ENCODE measurements at places on chromosomes 7 and 10. TPM values are rescaled to one million over a fixed set of nuclear protein-coding genes. Genes with fewer than 3 reads are reported as not detected.

Gene LOXL4
- 0.21 TPM for total RNA-seq

Gene OR6B1
- not detected for total RNA-seq

Gene GPC2
- total RNA-seq: 63.0 TPM

Gene SLC26A4
- total RNA-seq: 0.09 TPM

Gene TCAF2
- total RNA-seq: 0.21 TPM

Gene SORBS1
- 39.9 TPM for total RNA-seq

DNA sequence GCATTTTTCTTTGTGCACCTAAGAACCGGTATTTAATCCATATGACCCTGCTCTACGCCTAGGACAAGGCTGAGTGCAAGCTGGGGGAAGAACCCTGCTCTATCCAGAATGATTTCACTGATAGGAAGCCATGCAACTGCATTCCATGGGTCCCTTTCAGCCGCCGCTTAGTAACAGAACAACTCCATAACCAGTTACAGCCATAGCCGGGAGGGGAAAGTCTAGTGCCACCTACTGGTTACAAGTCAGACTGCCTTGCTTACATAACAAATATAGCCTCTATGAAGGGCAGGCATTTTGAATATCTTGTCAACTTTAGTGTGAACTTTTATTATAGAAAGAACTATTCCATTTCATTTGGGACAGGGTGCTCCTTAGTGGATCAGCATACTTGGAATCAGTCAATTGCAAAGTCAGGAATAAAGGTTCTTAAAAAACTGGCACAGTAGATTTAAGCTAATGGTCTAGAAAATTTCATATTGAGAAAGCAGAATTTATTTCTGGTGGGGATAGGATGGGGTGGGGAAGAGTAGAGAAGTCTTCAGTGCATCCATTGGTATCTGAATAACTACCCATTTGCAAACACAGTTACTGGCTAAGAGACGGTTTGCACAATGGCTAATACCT, 521.7 kb downstream of the ADRA2A start:
- peak; percentile 65 for DNase-seq
- H3K4me1 ChIP-seq: peaks cover 17% of the 10 kb centered on the region
- H3K27ac ChIP-seq: no peak overlapping the region
- H3K4me3 ChIP-seq: no peak overlapping the region
- no peaks in the 10 kb centered on the region for H3K27me3 ChIP-seq

DNA sequence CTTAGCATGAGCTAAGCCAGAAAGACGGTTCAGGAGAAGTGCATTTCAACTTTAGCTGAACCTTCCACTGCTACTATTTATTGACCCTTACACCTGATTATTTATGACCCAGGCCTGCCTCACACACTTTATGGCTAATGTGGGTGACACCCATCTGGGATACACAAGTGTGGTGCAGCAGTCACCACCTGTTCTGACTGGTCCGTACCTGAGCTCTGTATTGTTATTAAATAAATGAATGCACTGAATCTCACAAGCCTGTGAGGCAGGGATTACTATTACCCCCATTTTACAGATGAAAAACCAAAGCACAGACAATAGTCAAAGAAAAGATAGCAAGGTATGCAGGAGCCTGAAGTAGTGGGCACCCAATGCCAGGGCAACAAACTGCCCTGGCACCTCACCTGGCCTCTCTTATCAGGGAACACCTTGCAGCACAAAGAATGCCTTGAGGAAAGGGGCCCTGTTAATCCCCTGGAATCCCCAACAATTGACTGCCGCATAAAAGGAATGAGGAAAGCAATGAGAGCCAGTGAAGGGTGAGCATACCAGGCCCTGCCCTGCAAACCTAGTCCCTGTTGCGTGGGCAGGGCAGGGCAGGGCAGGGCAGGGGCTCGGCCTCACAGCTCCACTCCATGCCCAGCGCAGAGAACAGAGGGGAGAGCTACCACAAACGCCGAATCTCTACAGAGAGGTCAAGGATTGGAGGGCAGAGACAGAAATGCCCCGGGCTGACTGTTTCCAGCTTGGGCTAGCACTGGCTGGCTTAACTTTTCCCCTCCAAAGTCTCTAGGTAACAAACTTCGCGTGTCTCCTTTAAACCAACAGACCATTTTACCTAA, 1.3 kb downstream of the ANXA11 start:
- peak overlapping the region; percentile 86 for H3K4me3 ChIP-seq
- DNase-seq: peak; percentile 24
- H3K27ac ChIP-seq: peak overlapping the region; percentile 94
- H3K4me1 ChIP-seq: peaks cover 66% of the 10 kb centered on the region
- no peaks in the 10 kb centered on the region for H3K36me3 ChIP-seq
- peaks cover 9% of the 10 kb centered on the region for H3K27me3 ChIP-seq

DNA sequence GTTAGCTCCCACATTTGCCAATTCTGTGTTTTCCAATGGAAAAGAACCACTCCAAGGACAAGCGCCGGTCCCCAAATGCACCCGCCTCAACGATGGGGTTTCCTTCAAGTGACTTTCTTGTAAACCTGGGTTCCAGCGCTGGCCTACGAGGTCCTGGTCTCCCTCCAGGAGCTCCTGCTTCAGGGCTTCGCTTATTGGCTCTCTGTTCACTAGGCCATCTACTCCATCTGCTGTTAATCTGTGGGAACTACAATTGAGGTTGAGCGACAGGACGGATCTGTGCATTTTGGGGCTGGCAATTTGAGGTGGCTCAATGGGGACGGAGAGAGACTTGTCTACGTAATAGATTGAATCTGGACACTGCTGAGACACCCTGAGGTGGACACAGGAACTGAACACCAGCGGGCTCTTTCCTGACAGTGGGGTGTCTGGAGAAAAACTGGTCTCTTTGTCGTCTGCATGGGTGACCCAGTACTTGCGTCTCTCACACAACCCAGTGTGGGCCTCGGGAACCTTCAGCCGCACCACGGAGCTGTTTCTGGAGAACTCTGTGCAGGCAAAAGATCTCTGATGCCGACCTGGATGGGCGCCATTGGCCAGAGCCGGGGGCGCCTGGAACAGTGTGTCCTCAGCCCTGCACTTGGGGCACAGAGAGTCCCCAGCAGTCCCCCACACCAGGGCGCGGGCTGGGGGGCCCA, 115.9 kb upstream of the ADAM12 start:
- peak; percentile 48 for DNase-seq
- no peaks in the 10 kb centered on the region for H3K36me3 ChIP-seq
- no peaks in the 10 kb centered on the region for H3K4me1 ChIP-seq
- H3K4me3 ChIP-seq: no peak overlapping the region

DNA sequence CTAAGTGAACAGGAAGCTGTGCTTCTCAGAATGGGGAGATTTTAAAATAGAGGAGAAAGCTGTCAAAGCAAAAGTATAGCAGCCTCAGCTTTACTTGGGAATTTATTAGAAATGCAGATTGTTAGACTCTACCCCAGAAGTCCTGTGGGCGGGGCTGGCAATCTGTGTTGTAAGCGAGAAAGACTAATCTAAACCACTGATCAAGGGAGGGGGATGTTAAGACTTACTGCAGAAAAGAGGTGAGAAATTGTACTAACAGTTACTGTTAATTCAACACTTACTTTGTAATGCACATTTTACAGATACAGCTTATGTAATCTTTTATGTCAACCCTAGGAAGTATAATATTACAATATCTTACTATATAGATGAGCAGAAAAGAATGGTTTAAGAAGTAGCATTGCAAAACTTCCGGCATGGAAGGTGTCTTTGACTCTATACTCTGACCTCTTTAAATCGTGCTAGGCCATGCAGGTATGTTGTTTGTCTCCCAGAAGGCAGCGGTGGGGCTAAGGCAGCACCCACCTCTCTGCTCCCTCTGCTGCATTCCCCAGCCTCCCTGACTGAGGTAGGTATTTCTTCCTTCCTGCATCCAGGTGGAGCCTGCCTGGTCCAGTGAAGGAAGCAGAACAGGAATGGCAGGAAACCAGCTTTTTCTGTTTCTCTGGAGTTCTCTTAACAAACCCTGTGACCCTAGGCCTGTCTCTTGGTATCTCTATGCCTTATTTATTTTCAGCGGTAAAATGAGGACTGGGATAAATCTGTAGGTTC, 462.2 kb downstream of the AUTS2 start:
- DNase-seq: peak; percentile 23
- no peaks in the 10 kb centered on the region for H3K27me3 ChIP-seq
- peaks cover 13% of the 10 kb centered on the region for H3K4me1 ChIP-seq
- no peaks in the 10 kb centered on the region for H3K36me3 ChIP-seq
- H3K27ac ChIP-seq: no peak overlapping the region
- no peak overlapping the region for H3K4me3 ChIP-seq

- no peak for DNase-seq
Observed at GRCh38 chr7:157279741-157280215, 57.0 kb upstream of the DNAJB6 start.

GRCh38 chr10:26780793-26781601, 79.8 kb downstream of the ABI1 start:
- DNase-seq: no peak
- H3K4me1 ChIP-seq: peaks cover 46% of the 10 kb centered on the region
- H3K27ac ChIP-seq: peak overlapping the region; percentile 89
- no peaks in the 10 kb centered on the region for H3K27me3 ChIP-seq

GRCh38 chr7:49530481-49530880, 243.0 kb upstream of the VWC2 start:
- H3K4me3 ChIP-seq: no peak overlapping the region
- no peak overlapping the region for H3K27ac ChIP-seq
- peaks cover 4% of the 10 kb centered on the region for H3K4me1 ChIP-seq

- no peak overlapping the region for H3K27ac ChIP-seq
- no peaks in the 10 kb centered on the region for H3K27me3 ChIP-seq
- no peak overlapping the region for H3K4me3 ChIP-seq
- no peaks in the 10 kb centered on the region for H3K36me3 ChIP-seq
Observed at GRCh38 chr10:77359287-77359691, 278.3 kb downstream of the KCNMA1 start.

GRCh38 chr10:43055217-43055616, 21.7 kb upstream of the RET start:
- DNase-seq: no peak
- H3K4me1 ChIP-seq: peaks cover 10% of the 10 kb centered on the region
- H3K4me3 ChIP-seq: no peak overlapping the region
- H3K36me3 ChIP-seq: no peaks in the 10 kb centered on the region

DNA sequence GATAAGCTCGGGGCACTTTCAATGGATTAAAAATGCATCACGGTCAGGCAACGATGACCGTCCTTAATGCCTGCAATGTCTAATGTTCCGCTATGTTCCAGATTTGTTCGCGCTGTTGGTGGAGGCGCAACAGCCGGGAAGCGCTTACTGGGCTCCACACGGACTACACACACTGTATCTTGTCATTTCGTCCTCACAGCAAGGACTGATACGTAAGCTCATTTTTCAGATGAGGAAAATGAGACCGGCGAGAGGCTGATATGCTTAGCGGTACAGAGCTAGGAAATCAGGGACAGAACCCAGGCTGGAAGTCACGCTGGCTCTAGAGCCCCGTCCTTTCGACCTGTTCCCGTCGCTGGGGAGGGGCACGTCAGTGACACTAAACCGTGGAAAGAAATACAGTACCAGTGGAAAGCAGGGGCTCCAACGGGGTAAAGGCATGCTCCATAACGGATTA, 670 bp downstream of the TPK1 start:
- H3K27ac ChIP-seq: peak overlapping the region; percentile 82
- H3K36me3 ChIP-seq: no peaks in the 10 kb centered on the region
- DNase-seq: peak; percentile 20
- H3K4me3 ChIP-seq: peak overlapping the region; percentile 94
- peaks cover 11% of the 10 kb centered on the region for H3K27me3 ChIP-seq
- H3K4me1 ChIP-seq: peaks cover 6% of the 10 kb centered on the region

GRCh38 chr10:84029840-84030239, 109.5 kb upstream of the GHITM start:
- DNase-seq: no peak
- H3K36me3 ChIP-seq: no peaks in the 10 kb centered on the region
- no peak overlapping the region for H3K27ac ChIP-seq
- H3K27me3 ChIP-seq: no peaks in the 10 kb centered on the region
- H3K4me1 ChIP-seq: no peaks in the 10 kb centered on the region

DNA sequence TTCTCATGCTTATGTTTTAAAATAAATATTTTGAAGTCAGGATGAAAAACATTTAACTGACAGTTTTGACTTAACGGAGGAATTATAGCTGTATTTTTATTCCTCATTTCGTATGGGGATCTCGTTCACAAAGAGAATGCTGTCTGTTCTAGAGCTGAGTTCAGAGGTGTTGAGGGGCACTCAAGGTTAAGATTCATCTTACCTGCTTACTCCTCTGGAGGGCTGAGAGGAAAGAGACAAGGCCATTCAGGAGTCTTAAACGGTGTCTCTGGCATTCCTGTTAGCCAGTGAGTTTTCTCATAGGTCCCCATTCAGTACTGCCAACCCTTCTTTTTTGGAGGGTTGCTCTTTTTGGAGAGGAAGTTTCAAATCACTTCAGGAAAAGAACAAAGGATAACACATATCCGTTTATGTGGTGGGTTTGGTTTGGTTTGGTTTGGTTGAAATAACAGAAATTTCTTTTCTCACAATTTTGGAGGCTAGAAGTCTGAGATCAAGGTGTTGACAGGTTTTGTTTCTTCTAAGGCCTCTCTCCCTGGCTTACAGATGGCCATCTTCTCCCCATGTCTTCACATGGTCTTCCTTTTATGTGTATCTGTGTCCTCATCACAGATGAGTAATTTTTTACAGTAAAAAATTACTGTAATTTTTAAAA, 23.1 kb downstream of the CALHM2 start:
- H3K27me3 ChIP-seq: no peaks in the 10 kb centered on the region
- peaks cover 74% of the 10 kb centered on the region for H3K36me3 ChIP-seq
- H3K4me1 ChIP-seq: no peaks in the 10 kb centered on the region
- no peak for DNase-seq
- no peak overlapping the region for H3K27ac ChIP-seq
- H3K4me3 ChIP-seq: no peak overlapping the region

- H3K27ac ChIP-seq: no peak overlapping the region
- DNase-seq: no peak
- H3K4me1 ChIP-seq: no peaks in the 10 kb centered on the region
- H3K27me3 ChIP-seq: peaks cover 12% of the 10 kb centered on the region
Observed at GRCh38 chr7:154259396-154259795, 207.2 kb downstream of the DPP6 start.

- H3K4me1 ChIP-seq: peaks cover 10% of the 10 kb centered on the region
- no peaks in the 10 kb centered on the region for H3K27me3 ChIP-seq
- DNase-seq: no peak
- H3K27ac ChIP-seq: no peak overlapping the region
- H3K36me3 ChIP-seq: no peaks in the 10 kb centered on the region
Observed at GRCh38 chr7:1539181-1539881, 8.8 kb downstream of the MAFK start.

DNA sequence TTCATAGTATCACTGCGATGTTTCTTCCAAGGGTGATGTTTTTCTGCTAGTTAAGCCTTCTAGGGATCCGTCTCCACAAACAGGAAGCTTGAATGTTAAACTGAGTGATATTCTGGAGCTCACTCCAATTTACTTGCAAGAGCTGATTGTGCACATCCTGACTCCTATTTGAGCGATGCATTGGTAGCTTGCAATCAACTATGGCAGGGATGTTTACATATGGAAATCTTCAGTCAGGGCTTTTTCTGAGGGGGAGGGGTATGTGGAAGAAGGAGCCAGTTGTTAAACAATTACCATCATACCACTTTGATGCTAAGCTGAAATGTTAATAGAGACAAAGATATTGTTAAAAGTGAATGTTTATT, 43.2 kb upstream of the NXPH1 start:
- no peak for DNase-seq
- peaks cover 32% of the 10 kb centered on the region for H3K4me1 ChIP-seq
- H3K4me3 ChIP-seq: peak overlapping the region; percentile 71
